ENCODE measurements at places on chromosomes 1 and 21. TPM values are rescaled to one million over a fixed set of nuclear protein-coding genes. Genes with fewer than 3 reads are reported as not detected.

GRCh38 chr1:19405761-19406487 lies 79.4 kb downstream of the CAPZB start:
- H3K4me1 ChIP-seq: peaks cover 9% of the 10 kb centered on the region
- peaks cover 25% of the 10 kb centered on the region for H3K36me3 ChIP-seq
- H3K27me3 ChIP-seq: no peaks in the 10 kb centered on the region
- H3K27ac ChIP-seq: no peak overlapping the region

- H3K36me3 ChIP-seq: no peaks in the 10 kb centered on the region
- DNase-seq: no peak
- H3K4me3 ChIP-seq: no peak overlapping the region
- H3K27me3 ChIP-seq: no peaks in the 10 kb centered on the region
- H3K4me1 ChIP-seq: peaks cover 4% of the 10 kb centered on the region
Observed at GRCh38 chr1:171247501-171247900, 793 bp upstream of the FMO1 start.

GRCh38 chr1:188061881-188062280 lies 1233.1 kb downstream of the PLA2G4A start:
- H3K4me1 ChIP-seq: no peaks in the 10 kb centered on the region
- no peaks in the 10 kb centered on the region for H3K27me3 ChIP-seq
- no peak overlapping the region for H3K4me3 ChIP-seq
- no peak overlapping the region for H3K27ac ChIP-seq

MANEAL gene
- total RNA-seq: 22.7 TPM

HORMAD1 gene
- total RNA-seq: not detected

DNA sequence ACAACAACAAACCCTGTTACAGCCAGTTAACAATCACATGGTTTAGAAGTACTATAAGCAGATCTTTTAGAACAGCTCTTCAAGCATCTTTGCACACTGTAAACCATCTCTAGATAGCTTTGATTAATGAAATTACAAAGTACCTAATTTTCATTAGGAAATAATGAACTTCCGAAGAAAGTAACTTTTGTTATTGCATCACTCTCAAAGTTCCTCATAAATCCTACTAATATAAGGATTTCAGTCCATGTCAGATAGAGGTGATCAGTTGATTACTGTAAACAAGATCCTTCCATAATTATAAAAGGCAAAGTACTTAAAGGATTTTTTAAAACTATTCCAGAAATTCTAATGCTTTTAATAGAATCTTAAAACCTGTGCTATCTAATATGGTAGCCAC lies 58.2 kb downstream of the FAF1 start:
- H3K27me3 ChIP-seq: no peaks in the 10 kb centered on the region
- no peak for DNase-seq
- H3K4me3 ChIP-seq: no peak overlapping the region
- no peak overlapping the region for H3K27ac ChIP-seq
- H3K36me3 ChIP-seq: no peaks in the 10 kb centered on the region

C1orf87 gene
- 0.33 TPM for total RNA-seq

GRCh38 chr1:66274634-66275033 lies 259.3 kb upstream of the SGIP1 start:
- no peaks in the 10 kb centered on the region for H3K36me3 ChIP-seq
- no peak overlapping the region for H3K27ac ChIP-seq
- no peak overlapping the region for H3K4me3 ChIP-seq

DNA sequence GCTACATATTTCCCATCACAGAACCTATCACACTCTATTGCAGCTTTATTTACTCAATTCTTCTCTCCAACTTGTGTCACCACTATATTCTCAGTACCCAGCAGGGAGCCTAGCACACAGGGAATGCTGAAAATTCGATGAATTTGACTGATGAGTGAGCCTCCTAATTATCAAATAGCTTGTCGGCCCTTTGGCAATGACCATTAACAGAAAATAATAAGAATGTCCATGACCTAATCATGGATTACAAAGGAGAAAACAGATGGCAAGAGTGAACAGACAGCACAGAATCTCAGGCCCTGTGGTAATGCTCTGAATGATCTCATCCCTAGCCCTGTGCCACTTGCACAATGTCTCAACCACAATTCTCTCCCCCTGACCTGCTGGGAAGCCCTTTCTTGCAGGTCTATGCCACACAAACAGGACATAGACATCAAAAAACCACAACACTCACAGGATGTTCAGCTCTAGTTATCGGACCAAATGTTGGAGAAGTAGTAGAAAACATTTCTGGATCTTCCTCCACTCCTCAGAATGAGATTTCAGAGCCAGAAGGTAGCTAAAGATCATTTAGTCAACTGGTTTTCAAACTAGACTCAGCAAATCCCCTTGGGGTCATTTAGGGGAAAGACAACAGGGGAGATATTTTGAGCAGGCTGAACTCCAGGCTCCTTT lies 68.4 kb downstream of the LUZP1 start:
- no peak overlapping the region for H3K4me3 ChIP-seq
- peaks cover 10% of the 10 kb centered on the region for H3K4me1 ChIP-seq
- peaks cover 2% of the 10 kb centered on the region for H3K36me3 ChIP-seq
- H3K27me3 ChIP-seq: no peaks in the 10 kb centered on the region
- no peak overlapping the region for H3K27ac ChIP-seq

GRCh38 chr1:28915031-28915895 lies 894 bp downstream of the EPB41 start:
- no peaks in the 10 kb centered on the region for H3K27me3 ChIP-seq
- peak overlapping the region; percentile 100 for H3K4me3 ChIP-seq
- H3K36me3 ChIP-seq: no peaks in the 10 kb centered on the region
- H3K4me1 ChIP-seq: peaks cover 2% of the 10 kb centered on the region
- no peak overlapping the region for H3K27ac ChIP-seq

ITPKB gene
- total RNA-seq: 4.0 TPM

CLCNKB gene
- total RNA-seq: 1.7 TPM

- DNase-seq: no peak
- H3K36me3 ChIP-seq: peaks cover 8% of the 10 kb centered on the region
- H3K27me3 ChIP-seq: no peaks in the 10 kb centered on the region
- no peak overlapping the region for H3K4me3 ChIP-seq
Observed at GRCh38 chr1:32151319-32151787, 28.1 kb upstream of the TXLNA start.

ZMYND12 gene
- 0.42 TPM for total RNA-seq

DNA sequence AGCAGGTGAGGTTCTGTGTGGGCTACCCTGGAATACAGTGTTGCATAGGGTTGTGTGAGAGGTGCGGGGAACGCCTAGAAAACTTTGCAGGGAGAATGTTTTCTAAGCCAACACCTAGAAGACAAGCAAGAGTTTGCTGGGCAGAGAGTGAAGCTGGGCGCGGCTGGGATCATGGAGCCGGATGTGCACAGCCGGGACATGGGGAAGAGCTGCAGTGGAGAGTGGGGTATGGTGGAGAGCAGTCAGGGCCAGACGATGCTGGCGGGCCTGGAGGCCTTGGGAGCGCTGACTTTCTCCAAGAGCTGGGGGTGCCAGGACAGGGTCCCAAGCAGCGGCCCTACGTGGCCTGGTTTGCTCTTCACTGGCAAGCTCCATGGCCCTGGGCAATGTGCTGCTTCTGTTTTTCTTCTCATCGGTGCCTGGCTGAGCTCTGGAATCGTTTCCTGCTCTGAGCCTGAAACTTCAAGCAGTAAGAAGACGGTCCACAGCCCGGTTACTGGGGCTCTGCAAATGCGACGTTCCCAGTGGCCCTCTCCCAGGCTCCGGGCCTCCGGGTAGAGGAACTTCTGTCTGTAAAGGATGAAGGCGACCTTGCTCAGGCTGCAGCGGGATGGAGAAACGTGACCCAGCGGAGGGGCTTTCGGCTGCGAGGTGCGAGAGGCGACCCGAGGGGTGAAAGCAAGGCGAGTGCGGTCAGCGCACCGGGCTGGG lies 51.9 kb upstream of the CD34 start:
- H3K36me3 ChIP-seq: no peaks in the 10 kb centered on the region
- peak overlapping the region; percentile 81 for H3K4me3 ChIP-seq
- no peak overlapping the region for H3K27ac ChIP-seq
- no peak for DNase-seq
- H3K4me1 ChIP-seq: no peaks in the 10 kb centered on the region

GRCh38 chr1:212467843-212468482 lies 35.2 kb downstream of the NENF start:
- H3K4me1 ChIP-seq: no peaks in the 10 kb centered on the region
- no peaks in the 10 kb centered on the region for H3K27me3 ChIP-seq
- no peaks in the 10 kb centered on the region for H3K36me3 ChIP-seq

NCMAP gene
- 0.35 TPM for total RNA-seq

DNA sequence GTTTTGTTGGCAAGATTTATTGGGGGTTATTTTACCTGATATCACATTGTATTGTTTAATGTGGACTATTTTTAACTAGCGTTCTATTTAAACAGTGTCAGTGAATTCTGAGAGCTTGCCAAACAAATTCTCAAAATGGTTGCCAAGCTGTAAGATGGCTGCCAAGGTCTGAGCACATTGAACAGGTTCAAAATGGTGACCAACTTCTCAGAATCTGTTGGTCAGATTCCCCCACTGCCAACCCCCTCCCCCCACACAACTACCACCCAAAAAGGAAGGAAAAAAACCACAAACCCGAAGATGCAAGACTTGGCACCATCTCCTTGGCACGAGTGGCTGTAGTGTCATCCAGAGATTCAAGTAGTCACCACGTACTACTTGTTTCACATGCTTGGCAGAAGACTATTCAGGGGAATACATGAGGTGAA lies 159.1 kb downstream of the NFIA start:
- DNase-seq: no peak
- H3K36me3 ChIP-seq: peaks cover 9% of the 10 kb centered on the region
- H3K27ac ChIP-seq: no peak overlapping the region
- no peaks in the 10 kb centered on the region for H3K27me3 ChIP-seq
- H3K4me3 ChIP-seq: no peak overlapping the region

GPN2 gene
- total RNA-seq: 44.3 TPM

GRCh38 chr21:17612565-17613241 lies at the start of gene BTG3:
Gene BTG3 (minus strand): TSS chr21:17612901. CDS start chr21:17609144, 3,757 bp downstream.
- H3K4me3 ChIP-seq: peak within 1 kb of the TSS; percentile 83
- peaks cover 23% of the 10 kb centered on the region for H3K36me3 ChIP-seq
- H3K4me1 ChIP-seq: no peaks in the 10 kb centered on the region
- H3K27me3 ChIP-seq: no peaks in the 10 kb centered on the region
- H3K27ac ChIP-seq: no peak within 1 kb of the TSS

GRCh38 chr1:48114596-48115382 lies 107.7 kb upstream of the SLC5A9 start:
- peaks cover 6% of the 10 kb centered on the region for H3K4me1 ChIP-seq
- DNase-seq: no peak
- no peaks in the 10 kb centered on the region for H3K27me3 ChIP-seq
- no peak overlapping the region for H3K27ac ChIP-seq

DNA sequence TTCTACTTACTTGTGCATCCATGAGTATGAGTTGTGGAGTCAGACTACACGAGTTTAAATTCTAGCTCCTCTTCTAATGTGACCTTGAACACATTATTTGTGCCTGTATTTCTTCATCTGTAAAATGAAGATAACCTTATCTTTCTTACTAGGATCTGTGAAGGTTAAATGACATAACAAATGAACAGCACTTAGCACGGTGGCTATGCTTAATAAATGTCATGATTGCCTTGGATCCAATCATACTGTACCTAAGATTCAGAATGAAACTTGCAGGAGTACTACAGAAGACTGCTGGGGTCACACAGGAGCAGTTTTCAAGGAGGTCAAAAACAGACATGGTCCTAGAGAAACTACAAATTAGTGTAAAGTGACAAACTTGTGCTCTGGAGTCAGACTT lies 22.2 kb upstream of the ALG14 start:
- DNase-seq: no peak
- H3K4me3 ChIP-seq: no peak overlapping the region
- no peak overlapping the region for H3K27ac ChIP-seq
- no peaks in the 10 kb centered on the region for H3K27me3 ChIP-seq
- H3K36me3 ChIP-seq: peaks cover 3% of the 10 kb centered on the region

- peaks cover 27% of the 10 kb centered on the region for H3K36me3 ChIP-seq
- H3K27ac ChIP-seq: no peak overlapping the region
- peak; percentile 41 for DNase-seq
- peak overlapping the region; percentile 85 for H3K4me3 ChIP-seq
- H3K4me1 ChIP-seq: peaks cover 21% of the 10 kb centered on the region
Observed at GRCh38 chr1:26996024-26996423, 2.5 kb downstream of the TRNP1 start.

GRCh38 chr1:176558561-176558960 lies 95.6 kb downstream of the PAPPA2 start:
- H3K36me3 ChIP-seq: no peaks in the 10 kb centered on the region
- H3K27ac ChIP-seq: no peak overlapping the region
- no peaks in the 10 kb centered on the region for H3K27me3 ChIP-seq

OR2M3 gene
- not detected for total RNA-seq

DNA sequence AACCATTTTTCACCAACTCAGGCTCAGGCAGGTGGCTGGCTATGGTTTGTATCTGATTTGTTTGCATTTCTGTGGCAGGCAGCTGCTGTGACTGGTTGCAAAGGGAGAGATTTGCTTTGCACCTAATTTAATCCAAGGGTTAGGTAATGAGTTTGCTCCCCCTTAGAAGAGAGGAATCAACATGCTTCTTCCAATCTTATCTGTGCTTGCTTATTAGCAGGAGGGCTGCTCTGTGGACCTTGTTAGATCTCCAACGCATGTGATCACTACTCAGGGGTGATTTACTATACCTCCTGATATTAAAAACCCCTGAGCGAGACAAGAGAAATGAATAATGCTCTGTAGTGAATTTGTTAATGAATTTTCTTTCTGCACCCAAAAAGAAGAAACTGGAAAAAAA lies 20.5 kb downstream of the OLFML3 start:
- H3K36me3 ChIP-seq: peaks cover 30% of the 10 kb centered on the region
- no peak for DNase-seq
- H3K4me3 ChIP-seq: no peak overlapping the region
- peaks cover 12% of the 10 kb centered on the region for H3K4me1 ChIP-seq
- H3K27ac ChIP-seq: no peak overlapping the region
- H3K27me3 ChIP-seq: no peaks in the 10 kb centered on the region

DNAJC28 gene
- total RNA-seq: 3.7 TPM

Data from H9 (cell line).